ENCODE measurements at places on chromosomes 11 and 22. TPM values are rescaled to one million over a fixed set of nuclear protein-coding genes. Genes with fewer than 3 reads are reported as not detected.

GRCh38 chr11:120126620-120127019 is 11.3 kb downstream of the TRIM29 start:
- H3K4me3 ChIP-seq: no peak overlapping the region
- DNase-seq: no peak
- H3K27me3 ChIP-seq: peaks cover 7% of the 10 kb centered on the region
- no peaks in the 10 kb centered on the region for H3K36me3 ChIP-seq

The GRM5 gene
- total RNA-seq: 1.2 TPM

The NCR3LG1 gene
- total RNA-seq: 5.8 TPM

- H3K27me3 ChIP-seq: no peaks in the 10 kb centered on the region
- peak; percentile 92 for DNase-seq
- no peak overlapping the region for H3K4me3 ChIP-seq
- H3K4me1 ChIP-seq: peaks cover 22% of the 10 kb centered on the region
- H3K27ac ChIP-seq: no peak overlapping the region
Observed at GRCh38 chr22:29907753-29908515, 25.0 kb downstream of the MTMR3 start.

DNA sequence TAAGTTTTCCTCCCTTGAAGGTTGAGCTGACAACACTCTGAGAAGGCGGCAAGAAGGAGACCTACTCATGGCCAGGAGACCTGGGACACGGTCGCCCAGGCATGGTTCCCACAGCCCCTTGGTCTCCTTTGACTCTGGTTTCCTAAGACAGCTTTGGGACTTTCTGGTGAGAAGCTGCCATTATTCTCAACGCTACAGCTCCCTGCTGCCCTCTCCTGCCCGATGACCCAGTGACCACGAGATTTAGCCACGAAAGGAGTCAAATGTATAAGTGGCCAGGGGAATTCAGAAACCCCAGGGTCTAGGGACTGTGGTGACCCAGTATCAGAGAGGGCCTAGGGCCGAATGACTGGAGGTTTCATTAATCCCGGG is 699 bp upstream of the SDF2L1 start:
- H3K4me3 ChIP-seq: no peak overlapping the region
- H3K27ac ChIP-seq: no peak overlapping the region
- H3K36me3 ChIP-seq: no peaks in the 10 kb centered on the region

The SLC25A1 gene
- total RNA-seq: 36.3 TPM

The CALCA gene
- 8.4 TPM for total RNA-seq

- no peak overlapping the region for H3K27ac ChIP-seq
- DNase-seq: no peak
- no peaks in the 10 kb centered on the region for H3K36me3 ChIP-seq
- H3K4me1 ChIP-seq: no peaks in the 10 kb centered on the region
Observed at GRCh38 chr11:91257667-91258066, 967.0 kb upstream of the FAT3 start.

DNA sequence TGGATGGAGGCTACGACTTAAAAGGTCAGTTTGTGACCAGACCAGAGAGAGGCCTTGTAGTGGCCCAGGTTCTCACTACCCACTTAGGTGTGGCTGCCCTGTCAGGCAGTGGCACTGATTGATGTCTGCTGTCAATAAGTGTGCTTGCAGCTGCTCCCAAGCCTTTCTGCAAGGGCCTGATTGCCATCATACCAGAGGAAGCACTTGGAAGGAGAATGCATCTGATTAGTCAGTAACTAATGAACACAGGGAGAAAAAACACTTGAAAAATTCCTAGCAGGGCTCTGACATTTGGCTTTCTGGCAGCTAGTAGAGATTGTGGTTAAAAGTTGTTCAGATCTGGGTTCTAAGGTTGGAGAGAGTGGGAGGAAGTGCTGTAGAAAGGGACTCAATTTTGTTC is 107.5 kb downstream of the NAV2 start:
- H3K4me3 ChIP-seq: no peak overlapping the region
- peak; percentile 52 for DNase-seq
- peaks cover 14% of the 10 kb centered on the region for H3K4me1 ChIP-seq
- no peak overlapping the region for H3K27ac ChIP-seq
- H3K27me3 ChIP-seq: no peaks in the 10 kb centered on the region

DNA sequence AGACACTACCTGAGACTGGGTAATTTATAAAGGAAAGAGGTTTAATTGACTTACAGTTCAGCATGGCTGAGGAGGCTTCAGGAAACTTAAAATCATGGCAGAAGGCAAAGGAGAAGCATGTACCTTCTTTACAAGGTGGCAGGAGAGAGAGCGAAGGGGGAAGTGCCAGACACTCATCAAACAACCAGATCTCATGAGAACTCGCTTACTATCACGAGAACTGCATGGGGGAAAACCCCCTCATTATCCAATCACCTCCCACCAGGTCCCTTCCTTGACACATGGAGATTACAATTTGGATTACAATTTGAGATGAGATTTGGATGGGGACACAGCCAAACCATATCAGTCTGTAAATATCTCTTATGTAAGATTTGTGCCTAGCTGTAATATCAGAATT is 50.9 kb upstream of the ATXN10 start:
- DNase-seq: no peak
- no peak overlapping the region for H3K4me3 ChIP-seq
- no peaks in the 10 kb centered on the region for H3K27me3 ChIP-seq
- H3K27ac ChIP-seq: no peak overlapping the region
- no peaks in the 10 kb centered on the region for H3K4me1 ChIP-seq
- no peaks in the 10 kb centered on the region for H3K36me3 ChIP-seq

The PKNOX2 gene
- total RNA-seq: 9.3 TPM

The KCNJ5 gene
- total RNA-seq: 5.0 TPM

- H3K4me1 ChIP-seq: no peaks in the 10 kb centered on the region
- DNase-seq: no peak
- no peak overlapping the region for H3K27ac ChIP-seq
- no peak overlapping the region for H3K4me3 ChIP-seq
- no peaks in the 10 kb centered on the region for H3K27me3 ChIP-seq
Observed at GRCh38 chr11:11706028-11706427, 84.2 kb upstream of the GALNT18 start.

The PRG3 gene
- total RNA-seq: 1.4 TPM

DNA sequence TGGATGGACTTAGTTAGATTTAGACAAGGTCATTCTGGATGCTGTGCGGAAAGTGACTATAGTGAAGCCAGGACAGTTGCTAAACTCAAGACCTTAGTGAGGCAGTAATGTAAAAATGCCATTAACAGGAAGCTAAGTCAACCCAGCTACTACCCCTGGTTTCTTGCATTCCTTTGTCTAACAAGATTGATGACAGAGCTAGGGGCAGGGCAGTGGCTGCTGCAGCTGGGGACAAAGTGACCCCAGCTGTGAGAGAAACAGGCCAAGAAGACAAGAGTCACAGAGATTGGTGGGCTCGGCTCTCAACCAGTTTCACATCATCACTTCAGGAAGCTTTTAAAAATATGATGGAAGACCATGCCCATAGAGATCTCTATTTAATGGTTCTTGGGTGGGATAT is 110.4 kb upstream of the POU2AF2 start:
- no peak for DNase-seq
- H3K27ac ChIP-seq: no peak overlapping the region
- no peaks in the 10 kb centered on the region for H3K36me3 ChIP-seq
- H3K27me3 ChIP-seq: no peaks in the 10 kb centered on the region

- H3K27ac ChIP-seq: no peak overlapping the region
- H3K4me3 ChIP-seq: no peak overlapping the region
- no peaks in the 10 kb centered on the region for H3K36me3 ChIP-seq
- no peak for DNase-seq
- no peaks in the 10 kb centered on the region for H3K4me1 ChIP-seq
Observed at GRCh38 chr11:23480736-23481135, 620.5 kb upstream of the CCDC179 start.

DNA sequence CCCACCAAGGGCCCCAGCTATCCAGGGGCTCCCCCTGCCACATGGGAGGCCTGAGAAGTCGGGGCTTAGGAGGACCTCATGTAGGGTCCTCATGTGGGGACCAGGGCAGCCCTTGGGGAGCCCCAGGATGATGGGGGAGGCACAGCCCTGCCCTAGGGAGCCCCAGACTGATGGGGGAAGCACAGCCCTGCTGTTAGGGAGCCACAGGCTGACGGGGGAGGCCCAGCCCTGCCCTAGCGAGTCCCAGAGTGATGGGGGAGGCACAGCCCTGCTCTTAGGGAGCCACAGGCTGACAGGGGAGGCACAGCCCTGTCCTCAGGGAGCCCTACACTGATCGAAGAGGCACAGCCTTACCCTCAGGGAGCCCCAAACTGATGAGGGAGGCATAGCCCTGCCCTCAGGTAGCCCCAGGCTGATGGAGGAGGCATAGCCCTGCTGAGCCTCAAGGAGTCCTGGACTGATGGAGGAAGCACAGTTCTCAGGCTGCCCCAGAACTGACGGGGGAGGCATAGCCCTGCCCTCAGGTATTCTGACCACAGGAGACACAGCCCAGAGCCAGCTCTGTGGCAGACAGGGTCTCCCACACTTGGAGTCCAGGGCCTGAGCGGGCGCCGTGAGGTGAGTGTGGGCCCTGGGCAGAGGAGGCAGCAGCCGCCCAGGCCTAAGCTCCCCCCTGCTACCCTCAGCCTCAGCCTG is 10.8 kb downstream of the PRR33 start:
- H3K36me3 ChIP-seq: no peaks in the 10 kb centered on the region
- no peak overlapping the region for H3K4me3 ChIP-seq
- H3K4me1 ChIP-seq: peaks cover 28% of the 10 kb centered on the region
- DNase-seq: peak; percentile 5

DNA sequence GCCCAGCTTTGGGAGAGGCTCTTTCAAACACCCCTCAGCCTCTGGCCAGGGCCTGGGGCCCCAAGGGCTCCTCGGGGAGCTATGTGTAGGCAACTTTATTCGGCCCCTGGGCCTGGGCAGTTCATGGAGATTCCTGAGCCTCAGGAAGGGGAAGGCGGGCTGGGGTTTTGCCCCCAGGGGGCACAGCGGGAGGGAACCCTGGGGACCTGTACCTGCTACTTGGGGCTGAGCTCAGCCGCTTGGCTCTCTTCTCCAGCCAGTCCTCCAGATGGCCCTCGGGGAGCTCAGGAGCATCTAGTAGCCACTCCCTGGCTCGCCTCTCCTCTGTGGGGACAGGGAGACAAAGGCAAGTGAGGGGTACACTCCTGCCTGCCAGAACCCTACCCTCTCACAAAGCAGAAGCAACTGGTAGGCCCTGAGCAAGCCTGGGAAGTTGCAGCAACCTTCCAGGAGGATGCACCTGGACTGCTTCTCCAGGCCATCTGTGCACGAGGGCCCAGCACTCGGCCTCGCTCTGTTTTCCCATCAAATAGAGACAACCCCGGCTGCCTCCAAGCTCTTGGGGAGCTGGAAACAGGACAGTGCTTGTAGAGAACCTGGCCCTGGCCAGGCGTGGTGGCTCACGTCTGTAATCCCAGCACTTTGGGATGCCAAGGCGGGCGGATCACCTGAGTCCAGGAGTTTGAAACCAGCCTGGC is 18.5 kb downstream of the CABP7 start:
- H3K4me1 ChIP-seq: peaks cover 6% of the 10 kb centered on the region
- no peak for DNase-seq
- no peaks in the 10 kb centered on the region for H3K36me3 ChIP-seq

DNA sequence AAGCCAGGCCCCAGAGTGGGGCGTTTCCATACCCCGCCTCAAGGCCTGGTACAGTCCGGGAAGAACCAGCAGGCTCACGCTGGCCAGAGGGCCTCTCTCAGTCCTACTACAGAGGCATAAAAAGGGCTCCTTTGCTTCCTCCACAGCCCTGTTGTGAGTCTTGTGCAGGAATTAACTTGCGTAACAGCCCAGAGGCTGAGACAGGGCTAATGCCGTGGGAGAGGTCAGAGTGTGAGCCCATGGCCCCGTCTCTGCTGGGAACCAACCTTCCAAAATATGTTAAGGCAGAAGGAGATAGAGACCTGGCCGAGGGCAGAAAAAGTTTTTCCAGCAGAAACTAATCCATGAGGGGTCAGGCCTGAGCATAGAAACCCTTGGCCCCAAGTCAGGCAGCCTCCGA is 19.9 kb upstream of the TMEM184B start:
- no peak overlapping the region for H3K4me3 ChIP-seq
- H3K4me1 ChIP-seq: peaks cover 3% of the 10 kb centered on the region
- DNase-seq: no peak
- peak overlapping the region; percentile 8 for H3K27ac ChIP-seq

- H3K4me1 ChIP-seq: peaks cover 27% of the 10 kb centered on the region
- no peaks in the 10 kb centered on the region for H3K27me3 ChIP-seq
Observed at GRCh38 chr11:707817-708420, 1.9 kb downstream of the EPS8L2 start.

GRCh38 chr11:84501750-84502149 is 1125.4 kb downstream of the DLG2 start:
- DNase-seq: no peak
- no peaks in the 10 kb centered on the region for H3K4me1 ChIP-seq
- H3K27ac ChIP-seq: no peak overlapping the region
- no peak overlapping the region for H3K4me3 ChIP-seq
- no peaks in the 10 kb centered on the region for H3K36me3 ChIP-seq
- H3K27me3 ChIP-seq: no peaks in the 10 kb centered on the region

DNA sequence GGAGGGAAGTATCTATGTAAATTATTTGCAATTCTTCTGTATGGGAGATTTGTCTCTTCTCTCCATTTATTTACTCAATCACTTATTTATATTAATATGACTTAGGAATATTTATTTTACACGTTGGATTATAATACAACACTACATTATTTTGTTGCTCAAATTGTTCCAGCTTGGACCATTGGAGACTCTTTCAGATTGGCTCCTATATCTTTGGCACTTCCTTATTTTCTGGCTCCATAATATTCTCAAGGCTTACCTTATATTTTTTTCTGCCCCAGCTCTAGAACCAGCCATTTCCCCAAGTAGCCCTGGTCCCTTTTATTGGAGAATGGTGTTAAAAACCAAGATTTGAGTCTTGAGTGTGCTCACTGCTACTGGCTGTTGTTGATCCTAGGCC is 101.9 kb downstream of the LRRC32 start:
- no peaks in the 10 kb centered on the region for H3K36me3 ChIP-seq
- no peak overlapping the region for H3K27ac ChIP-seq
- no peak overlapping the region for H3K4me3 ChIP-seq
- DNase-seq: no peak
- no peaks in the 10 kb centered on the region for H3K27me3 ChIP-seq

The PNPLA3 gene
- 2.2 TPM for total RNA-seq

The NXPE2 gene
- 0.34 TPM for total RNA-seq

DNA sequence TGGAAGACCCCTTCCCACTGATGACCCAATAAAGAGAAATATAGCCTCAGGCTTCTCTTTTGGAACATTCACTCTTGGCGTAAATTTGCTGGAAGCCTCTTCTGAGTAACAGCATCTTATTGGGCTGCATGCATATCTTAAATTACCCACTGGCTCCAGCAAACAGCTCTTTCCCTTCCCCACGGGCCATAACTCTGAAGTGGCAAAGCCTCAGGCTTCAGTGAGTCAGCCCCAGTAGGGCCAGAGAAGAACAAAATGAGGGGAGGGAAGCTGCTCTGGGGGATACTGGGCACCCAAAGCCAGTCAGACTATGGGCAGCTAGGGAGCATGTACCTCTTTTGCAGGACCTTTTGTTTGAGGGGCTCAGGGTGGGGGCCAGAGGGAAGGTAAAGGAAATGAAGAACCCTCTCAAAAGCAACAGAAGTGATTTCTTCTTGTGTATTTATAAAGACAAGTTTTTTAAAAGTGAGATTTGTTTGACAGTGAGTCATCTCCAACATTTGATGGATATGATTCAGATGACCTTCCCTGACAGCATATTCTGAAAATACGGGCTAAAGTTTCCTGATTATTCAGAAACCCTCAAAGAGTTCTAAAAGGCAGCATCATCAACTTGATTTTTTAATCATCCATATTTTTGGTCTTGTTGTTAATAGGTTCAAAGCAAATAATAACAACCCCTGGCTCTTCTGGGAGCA is 203.4 kb downstream of the KIF18A start:
- H3K4me3 ChIP-seq: no peak overlapping the region
- H3K36me3 ChIP-seq: no peaks in the 10 kb centered on the region
- no peak for DNase-seq
- no peaks in the 10 kb centered on the region for H3K27me3 ChIP-seq

- no peaks in the 10 kb centered on the region for H3K27me3 ChIP-seq
- no peak for DNase-seq
- H3K36me3 ChIP-seq: no peaks in the 10 kb centered on the region
- no peak overlapping the region for H3K4me3 ChIP-seq
- H3K27ac ChIP-seq: no peak overlapping the region
Observed at GRCh38 chr11:94049351-94049750, 28.2 kb downstream of the HEPHL1 start.
